ENCODE measurements at places on chromosomes 1 and 21.

GRCh38 chr1:233180641-233181364 is 114.7 kb downstream of the PCNX2 start:
- ATAC-seq = no peak

GRCh38 chr21:46414965-46415275 is 43.8 kb upstream of the DIP2A start:
- ATAC-seq = no peak

DNA sequence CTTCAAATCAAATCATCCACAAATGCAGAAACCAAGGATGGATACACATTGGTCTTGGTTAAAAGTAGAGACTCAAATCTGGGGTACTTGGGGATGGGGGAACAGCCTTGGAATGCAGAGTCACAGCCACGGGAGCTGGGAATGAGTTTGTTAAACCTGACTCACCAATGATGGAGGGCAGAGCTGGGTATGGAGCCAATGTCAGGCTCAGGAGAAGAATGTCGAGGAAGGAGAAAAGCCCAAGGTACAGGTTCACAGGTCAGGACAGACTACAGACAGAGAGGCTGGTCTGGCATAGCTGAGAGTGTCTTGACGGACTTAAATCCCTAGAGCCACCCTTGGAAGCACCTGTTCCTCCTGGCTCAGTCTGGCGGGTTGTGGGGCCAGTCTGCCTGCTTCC is 237.6 kb downstream of the NTNG1 start:
- ATAC-seq = no peak

DNA sequence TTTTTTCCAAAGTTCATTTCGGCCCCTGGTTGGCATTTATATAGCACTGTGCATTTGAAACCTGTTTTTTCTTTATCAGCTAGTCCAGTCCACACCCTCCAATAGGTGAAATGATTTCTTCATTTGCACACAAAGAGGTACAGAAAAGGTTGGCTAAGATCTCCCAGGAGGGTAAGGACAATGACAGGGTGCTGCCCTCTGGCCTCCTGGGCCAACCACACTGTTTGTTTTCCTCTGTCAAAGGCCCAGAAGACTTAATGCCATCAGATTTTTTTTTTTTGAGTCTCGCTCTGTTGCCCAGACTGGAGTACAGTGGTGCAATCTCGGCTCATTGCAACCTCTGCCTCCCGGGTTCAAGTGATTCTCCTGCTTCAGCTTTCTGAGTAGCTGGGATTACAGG is 70.1 kb upstream of the EFHD2 start:
- ATAC-seq = no peak

Measured in activated CD4-positive, CD25-positive, alpha-beta regulatory T cell treated with anti-CD3 and anti-CD28 coated beads, Interleukin-2, amount 50 U/mL, for 24 hours (primary cell).